ENCODE measurements at places on chromosomes 13 and 19. TPM values are rescaled to one million over a fixed set of nuclear protein-coding genes. Genes with fewer than 3 reads are reported as not detected.

DNA sequence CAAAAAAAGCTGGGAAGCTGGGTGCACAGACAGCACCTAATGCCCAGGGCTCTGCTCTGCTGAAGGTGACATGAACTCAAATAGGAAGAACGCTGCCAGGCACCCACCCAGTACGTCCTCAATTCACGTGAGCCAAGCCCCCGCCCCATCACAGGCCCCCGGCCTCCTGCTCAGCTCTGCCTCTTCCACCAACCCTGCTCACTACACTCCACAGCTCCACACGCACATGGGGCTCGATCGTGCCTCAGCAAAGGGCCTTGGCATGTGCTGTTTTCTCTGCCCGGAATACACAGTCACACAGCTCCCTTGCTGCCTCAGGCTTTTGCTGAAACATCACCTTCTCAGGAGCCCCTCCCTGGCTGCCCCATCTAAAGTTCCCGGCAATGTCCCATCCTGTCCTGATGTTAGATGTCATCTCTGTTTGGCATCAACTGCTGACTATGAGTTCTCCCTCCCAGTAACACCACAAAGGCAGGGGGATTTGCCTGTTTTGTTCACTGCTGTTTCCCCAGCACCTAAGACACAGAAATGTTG, 2.3 kb downstream of the ATP13A1 start:
- no peak for DNase-seq

The UNC13A gene
- not detected for total RNA-seq

DNA sequence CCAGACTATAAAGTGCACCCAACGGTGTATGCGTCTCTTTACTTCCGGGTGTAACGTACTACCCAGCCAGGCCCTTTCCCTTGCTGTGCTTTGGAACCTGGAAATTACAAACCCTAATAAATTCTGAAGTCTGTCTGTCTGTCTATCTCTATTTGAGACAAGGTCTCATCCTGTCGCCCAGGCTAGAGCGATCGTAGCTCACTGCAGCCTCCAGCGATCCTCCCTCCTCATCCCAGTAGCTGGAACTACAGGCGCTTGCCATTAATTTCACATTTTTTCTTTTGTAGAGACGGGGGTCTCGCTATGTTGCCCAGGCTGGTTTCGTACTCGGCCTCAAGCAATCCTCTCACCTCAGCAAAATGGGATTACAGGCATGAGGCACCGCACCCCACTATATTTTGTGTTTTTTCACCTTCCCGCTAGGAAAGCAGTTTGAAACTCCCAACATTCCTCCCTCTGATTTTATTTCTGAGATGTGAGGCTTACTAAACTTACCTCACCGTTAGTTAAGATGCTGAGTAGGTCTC, 469 bp upstream of the RNF6 start:
- DNase-seq: no peak

DNA sequence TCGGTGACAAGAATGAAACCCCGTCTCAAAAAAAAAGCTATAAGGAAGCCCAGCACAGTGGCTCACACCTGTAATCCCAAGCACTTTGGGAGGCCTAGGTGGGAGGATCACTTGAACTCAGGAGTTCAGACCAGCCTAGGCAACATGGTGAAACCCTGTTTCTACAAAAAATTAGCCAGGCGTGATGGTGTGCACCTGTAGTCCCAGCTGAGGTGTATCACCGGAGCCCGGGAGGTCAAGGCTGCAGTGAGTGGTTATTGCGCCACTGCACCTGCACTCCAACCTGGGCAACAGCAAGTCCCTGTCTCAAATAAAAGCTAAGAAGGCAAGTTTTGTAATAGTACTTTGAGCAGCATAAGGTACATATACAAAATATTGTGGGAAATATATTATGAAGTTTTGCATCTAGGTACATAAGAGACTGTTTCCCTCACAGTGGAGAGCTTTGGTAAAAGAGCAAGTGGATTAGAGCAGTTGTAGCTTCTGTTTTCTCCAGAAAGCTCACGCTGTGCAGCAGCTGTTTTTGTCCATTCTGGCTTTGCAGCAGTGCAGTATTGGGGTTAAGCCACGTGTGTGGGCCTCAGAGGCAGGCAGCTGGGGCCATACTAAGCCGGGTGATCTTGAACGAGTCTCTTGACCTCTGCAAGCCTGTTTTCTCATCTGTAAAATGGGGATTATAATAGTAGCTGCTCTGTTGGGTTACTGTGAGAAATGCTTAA, 35.4 kb downstream of the ARHGAP35 start:
- DNase-seq: no peak

DNA sequence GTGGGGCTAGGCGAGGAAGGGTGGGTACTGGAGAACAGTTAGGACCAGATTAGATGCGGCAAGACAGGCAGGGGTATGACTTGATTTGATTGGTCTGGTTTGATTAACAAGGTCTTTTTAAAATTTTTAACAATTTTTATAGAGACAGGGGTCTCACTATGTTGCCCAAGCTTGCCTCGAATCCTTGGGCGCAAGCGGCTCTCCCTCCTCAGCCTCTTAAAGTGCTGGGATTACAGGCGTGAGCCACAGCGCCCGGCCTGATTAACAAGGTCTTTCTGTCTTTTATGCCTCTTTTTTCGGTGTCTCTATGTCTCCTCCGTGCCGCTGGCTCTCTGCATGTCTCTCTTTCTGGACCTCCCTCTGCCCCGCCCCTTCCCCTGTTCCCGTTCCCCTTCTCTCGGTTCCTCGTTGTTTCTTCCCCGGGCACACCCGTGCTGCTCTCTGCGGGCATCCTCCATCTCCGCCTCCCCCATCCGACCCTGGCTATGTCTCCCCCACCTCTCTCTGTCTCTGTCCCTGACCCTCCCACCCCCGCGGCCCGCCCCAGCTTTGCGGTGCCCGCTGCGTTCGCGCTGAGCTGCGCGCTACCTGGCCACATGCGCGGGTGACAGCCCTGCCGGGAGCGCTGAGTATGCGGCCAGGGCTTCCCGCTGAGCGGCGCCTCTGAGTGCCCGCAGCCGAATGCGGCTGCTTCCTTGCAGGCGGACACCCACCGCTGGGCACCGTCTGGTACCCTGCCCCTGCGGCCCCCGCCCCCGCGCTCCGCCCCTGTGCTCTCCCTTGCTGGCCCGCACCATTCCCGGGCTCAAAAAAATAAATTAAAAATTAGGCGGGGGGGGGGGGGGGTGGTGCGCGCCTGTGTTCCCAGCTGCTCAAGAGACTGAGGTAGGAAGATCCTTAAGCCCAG, 8.1 kb upstream of the SDHAF1 start:
- DNase-seq: no peak

GRCh38 chr19:40756502-40757110, 5.6 kb downstream of the SNRPA start:
- peak; percentile 85 for DNase-seq

DNA sequence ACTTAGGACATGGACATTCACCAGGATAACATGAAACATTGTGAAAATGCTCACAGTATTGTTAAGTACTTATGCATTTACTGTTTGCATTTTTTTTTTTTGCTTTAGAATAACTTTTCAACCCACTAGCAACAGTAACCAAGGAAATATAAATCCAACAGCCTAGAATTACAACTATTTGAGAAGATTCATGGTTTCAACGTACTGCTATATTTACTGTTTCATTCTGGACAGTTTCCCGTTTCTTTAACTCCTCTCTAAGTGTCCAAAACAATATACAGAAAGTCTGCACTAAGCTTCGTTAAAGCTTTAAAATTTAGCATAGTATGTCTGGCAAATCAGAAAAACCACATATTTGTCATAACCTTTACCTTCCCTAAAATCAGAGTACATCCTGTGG, 2.7 kb downstream of the SMAD9 start:
- DNase-seq: no peak

GRCh38 chr13:33758113-33758512, 59.8 kb upstream of the RFC3 start:
- no peak for DNase-seq

The ZIM2 gene
- total RNA-seq: not detected

The NMRK2 gene
- total RNA-seq: not detected

The FOXA3 gene
- not detected for total RNA-seq

GRCh38 chr19:48746110-48746509, 599 bp downstream of the IZUMO1 start:
- no peak for DNase-seq

- no peak for DNase-seq
These were observed 28.8 kb upstream of the OXGR1 start for GRCh38 chr13:97023117-97023516.

Data from mammary epithelial cell (primary cell).